Right ventricle myocardium superior (tissue), 1 donor: ENCODE measurements at places on chromosomes 7 and 10. TPM values are rescaled to one million over a fixed set of nuclear protein-coding genes. Genes with fewer than 3 reads are reported as not detected.

GRCh38 chr7:150313870-150314269 is 9.3 kb upstream of the LRRC61 start:
- no peak for DNase-seq

- no peak for DNase-seq
These were observed 216.5 kb downstream of the PTN start for GRCh38 chr7:137127058-137127457.

The NANOS1 gene
- total RNA-seq = 10.0 TPM

- DNase-seq = no peak
These were observed 1019.8 kb downstream of the CNTNAP2 start for GRCh38 chr7:147136352-147136751.
